ENCODE measurements at places on chromosomes 2 and 18.

DNA sequence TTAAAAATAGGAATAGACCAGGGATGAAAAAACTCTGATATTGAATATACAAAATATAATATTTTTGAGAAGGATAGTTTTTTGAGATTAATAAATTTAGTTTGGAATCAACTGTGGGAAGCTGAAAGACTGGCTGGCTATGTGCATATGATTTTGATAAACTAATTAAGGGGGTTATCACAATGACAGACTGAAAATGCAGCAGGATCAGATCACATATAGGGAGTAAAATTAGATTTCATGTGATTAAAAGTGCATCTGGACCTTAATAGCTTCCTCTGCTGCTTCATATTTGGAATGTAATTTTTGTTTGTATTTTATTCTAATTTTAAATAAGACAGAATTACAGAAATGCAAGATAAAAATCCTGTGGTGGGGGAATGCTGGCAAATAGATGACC lies 111.7 kb downstream of the CCDC102B start:
- DNase-seq: no peak

DNA sequence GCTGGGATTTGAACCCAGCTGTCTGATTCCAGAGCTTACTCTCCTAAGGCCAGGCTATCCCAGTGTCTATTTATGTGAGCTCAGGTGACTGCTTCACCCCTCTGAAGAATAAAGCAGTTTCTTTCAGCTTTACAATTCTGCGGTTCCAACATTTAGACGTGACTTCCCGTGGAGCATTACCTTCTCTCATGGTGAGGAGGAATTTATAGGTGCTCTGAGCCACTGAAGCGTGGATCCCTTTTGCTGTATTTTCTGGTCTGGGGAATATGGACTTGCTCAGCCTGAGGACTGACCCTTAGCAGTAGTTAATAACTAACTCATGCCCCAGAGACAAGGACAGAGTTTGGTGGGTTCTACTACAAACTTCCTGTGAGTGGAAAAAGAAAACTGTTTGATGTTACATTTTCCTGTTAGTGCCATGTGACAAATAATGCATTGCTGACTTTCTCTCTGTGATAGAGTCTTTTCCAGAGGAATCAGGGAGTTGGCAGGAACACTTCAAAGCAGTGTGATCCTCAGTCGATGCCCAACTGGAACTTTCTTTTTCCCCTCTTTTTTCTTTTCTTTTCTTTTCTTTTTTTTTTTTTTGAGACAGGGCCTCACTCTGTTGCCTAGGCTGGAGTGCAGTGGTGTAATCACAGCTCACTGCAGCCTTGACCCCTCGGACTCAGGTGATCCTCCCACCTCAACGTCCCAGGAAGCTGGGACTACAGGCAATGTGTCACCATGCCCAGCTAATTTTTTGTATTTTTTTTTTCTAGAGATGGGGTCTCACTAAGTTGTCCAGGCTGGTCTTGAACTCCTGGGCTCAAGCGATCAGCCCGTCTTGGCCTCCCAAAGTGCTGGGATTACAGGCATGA lies 21.9 kb downstream of the CASP10 start:
- no peak for DNase-seq

- DNase-seq: no peak
Observed at GRCh38 chr2:225037415-225038230, 4.6 kb downstream of the DOCK10 start.

DNA sequence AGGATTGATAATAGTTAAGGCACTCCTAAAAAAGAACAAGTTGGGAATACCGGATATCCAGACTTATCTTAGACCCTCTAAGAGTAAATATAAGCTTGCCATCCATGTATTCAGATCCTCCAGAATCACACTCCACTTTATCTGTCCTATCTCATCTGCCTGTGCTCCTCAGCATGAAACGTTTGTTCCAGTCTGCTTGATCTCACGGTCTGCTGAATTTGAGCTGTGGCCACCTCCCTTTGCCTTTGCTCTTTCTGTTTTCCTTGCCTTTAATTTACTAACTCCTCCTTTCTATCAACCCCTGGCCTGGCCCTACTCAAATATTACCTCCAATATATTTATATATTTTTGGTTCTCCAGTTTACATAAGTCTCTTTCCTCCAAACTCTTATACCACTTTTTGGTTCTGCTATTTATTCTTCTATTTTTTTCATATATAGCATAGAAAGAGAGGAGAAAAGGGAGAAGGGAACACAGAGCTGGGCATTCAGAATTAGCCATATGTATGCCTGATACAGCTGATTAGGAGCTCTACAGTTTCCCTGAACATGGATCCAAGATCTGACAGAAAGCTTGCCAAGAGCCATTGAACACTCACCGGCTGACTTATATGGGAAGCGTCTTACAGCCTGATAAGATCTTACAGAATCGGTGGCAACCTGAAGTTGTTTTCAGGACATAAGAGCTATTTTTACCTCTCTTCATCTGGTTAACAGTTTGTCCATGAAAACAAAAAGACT lies 21.8 kb upstream of the DNAJC27 start:
- no peak for DNase-seq

- no peak for DNase-seq
Observed at GRCh38 chr2:202963712-202964111, 51.0 kb upstream of the NBEAL1 start.

DNA sequence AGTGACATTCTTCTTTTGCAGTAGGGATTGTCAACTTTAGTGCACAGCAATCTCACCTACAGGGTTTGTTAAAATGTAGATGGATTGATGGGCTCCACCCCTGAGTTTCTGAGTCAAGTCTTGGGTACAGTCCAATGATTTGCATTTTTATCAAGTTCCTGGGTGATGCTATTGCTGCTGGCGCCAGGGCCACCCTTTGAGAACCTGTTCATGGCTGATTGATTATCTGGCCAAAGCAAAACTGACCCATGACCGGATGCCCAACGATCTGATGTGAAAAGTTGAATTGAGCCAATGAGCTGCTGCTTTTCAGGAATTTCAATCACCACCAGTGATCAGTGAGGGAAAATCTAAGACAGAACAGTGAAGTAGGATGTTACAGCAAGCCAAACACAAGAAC lies 675.3 kb downstream of the TMEM182 start:
- no peak for DNase-seq

- DNase-seq: peak; percentile 7
Observed at GRCh38 chr2:130756053-130756873, 923 bp downstream of the AMER3 start.

Measured in mucosa of descending colon (tissue), 3 donors.